ENCODE measurements at places on chromosomes 12 and 14.
A peak's percentile ranks its signal among the peaks of the same experiment; 100 is the strongest.

- no peak for DNase-seq
Measured at GRCh38 chr14:74732387-74732786, 19.4 kb downstream of the FCF1 start.

DNA sequence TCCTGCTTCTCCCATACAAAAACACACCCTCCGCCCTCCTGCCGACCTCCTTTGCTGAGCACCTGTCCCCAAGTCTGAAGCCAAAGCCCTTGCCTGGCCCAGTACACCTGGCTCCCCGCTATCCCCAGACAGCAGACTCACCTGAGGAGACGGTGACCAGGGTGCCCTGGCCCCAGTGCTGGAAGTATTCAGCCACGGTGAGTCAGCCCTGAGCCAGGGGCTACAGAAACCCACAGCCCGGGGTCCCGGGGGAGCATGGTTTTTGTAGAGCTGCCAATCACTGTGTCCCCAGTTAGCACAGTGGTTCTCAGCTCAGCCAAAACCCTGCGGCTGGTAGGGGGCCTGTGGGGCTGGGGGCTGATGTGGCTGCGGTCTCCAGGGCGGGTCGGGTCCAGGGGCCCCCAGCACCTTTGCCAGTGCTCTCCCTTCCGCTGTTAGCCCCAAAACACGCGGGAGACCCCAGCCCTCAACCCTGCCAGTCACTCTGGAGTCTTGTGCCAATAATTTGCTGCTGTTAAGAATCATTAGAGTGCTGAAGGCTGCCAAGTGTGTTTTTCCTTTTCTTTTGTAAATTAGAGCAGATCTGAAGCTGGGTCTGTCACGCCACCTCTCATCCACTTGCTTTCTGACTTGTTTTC is 339.0 kb downstream of the TMEM121 start:
- no peak for DNase-seq

DNA sequence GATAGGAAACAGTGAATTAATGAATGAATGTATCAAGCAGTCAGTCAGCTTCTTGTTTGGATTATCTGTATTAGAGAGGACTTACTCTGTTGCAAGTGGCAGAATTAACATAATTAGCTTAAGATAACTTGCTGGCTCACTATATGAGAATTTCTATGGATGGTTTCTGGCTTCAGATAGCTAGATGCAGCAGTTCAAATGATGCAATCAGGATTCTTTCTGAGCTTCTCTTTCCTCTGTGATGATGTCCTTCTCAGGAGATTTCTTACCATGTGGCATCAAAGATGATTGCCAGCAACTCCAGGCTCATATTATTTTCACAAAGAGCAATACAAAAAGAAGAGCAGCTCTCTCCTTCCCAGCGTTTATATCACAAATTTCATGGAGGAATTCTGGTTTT is 30.7 kb downstream of the FRMD6 start:
- peak; percentile 76 for DNase-seq

- DNase-seq = no peak
Measured at GRCh38 chr12:122659579-122659978, 43.6 kb downstream of the HCAR2 start.

DNA sequence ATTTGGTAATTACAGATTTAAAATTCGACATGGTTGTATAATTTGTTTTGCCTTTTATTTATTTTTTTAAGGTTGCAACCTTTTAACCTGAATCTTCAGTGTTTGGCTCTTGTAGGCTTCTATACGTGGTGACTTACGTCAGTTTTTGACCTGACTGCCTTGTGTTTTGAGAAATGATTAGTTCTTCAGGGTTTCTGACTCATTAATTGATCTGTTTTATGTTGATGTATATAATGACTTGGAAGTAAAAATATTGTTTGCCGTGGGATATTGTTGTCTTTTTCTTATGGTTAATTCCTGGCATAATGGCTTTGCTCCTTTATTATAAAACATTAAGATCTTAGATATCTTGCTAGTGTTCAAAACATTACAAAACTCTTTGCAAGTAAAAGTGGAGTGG is 2.5 kb downstream of the RASSF8 start:
- no peak for DNase-seq

- DNase-seq = no peak
Measured at GRCh38 chr14:67515386-67516079, 17.6 kb upstream of the PLEKHH1 start.

- DNase-seq = no peak
Measured at GRCh38 chr12:131046813-131047788, 93.4 kb downstream of the ADGRD1 start.

DNA sequence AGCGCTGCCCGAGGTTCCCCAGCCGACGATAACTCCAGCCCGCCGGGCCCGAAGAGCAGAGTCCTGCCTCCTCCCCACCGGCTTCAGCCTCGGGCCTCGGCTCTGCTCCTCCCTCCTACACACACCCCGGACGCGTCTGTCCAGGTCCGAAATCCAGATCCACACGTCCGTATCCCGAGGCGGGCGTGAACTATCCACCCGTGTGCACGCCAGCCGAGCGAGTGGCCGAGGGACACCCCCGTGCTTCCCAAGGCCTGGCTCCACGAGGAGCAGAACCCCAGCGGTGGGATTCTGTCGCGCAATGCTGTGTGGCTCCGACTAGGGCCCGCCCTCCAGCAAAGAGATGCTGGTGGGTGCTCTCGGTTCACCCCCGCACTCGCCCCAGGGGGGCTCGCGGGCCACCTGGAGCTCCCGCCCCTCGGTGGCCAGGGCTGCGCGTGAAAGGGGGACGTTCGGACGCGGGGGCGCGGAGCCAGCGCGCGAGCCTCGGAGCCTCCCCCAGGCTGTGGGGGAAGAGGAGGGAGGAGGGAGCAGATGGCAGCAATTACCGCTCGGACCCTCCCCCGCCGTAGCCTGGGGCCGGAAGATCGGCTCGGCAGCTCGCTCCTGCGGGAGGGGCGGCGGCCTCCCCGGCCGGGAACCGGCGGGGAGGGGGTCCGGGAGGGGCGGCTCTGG is 18.9 kb upstream of the ANKRD33 start:
- DNase-seq = no peak

DNA sequence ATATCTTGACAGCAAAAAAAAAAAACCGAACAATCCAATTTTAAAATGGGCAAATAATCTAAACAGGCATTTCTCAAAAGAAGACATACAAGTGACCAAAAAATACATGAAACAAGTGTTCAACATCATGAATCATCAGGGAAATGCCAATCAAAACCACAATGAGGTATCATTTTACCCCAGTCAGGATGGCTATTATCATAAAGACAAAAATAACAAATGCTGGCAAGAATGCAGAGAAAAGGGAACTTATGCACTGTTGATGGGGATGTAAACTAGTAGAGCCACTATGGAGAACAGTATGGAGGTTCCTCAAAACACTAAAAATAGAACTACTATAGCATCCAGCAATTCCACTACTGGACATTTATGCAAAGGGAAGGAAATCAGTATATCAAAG is 448.2 kb downstream of the RGS6 start:
- no peak for DNase-seq

DNA sequence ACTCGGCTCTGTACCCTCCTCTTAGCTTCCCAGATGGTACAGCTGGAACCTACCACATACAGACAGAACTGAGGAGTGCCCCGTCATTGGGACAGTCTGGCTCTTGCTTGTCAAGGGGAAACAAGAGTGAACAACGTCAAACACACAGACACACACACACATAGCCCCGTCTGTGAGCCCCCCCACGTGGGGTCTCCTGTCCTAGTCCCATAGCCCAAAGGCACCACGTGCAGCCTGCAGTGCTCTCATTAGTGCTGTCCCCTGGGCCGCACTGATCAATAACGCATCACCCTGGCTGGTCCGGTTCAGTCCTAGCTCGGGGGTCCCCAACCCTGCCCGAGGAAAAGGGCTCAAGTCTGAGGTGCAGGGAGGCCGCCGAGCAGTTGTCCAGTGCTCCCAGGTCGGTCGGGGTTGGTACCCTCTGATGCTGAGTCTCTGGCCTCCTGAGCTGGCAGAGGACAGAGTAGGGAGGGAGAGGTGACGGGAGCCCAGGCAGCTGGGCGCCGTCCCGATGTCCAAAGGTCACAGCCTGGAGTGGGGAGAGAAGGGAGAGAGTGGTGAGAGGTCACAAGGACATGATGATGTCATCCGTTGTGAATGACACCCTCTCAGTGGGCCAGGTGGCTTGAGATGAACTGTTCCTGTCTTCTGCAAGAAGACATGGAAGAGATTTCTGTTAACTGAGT is 105.4 kb upstream of the NOS1 start:
- DNase-seq = no peak

DNA sequence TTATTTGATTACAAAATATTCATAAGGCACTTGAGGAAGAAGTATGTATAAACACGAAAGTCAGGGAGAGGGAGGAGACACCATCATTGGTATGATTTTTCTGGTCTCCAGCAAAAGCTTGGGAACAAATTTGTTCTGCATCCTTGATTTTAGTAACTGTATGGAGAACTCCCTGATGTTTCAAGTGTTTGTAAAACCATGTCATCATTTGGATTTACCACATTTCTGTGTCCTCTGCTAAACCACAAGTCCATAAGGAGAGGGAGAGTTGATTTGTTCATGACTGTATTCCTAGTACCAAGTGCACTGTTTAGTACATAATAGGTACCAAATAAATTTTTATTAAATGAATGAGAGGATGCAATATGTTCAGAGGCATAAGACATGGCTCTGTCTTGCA is 181.1 kb downstream of the BTG1 start:
- peak; percentile 35 for DNase-seq

DNA sequence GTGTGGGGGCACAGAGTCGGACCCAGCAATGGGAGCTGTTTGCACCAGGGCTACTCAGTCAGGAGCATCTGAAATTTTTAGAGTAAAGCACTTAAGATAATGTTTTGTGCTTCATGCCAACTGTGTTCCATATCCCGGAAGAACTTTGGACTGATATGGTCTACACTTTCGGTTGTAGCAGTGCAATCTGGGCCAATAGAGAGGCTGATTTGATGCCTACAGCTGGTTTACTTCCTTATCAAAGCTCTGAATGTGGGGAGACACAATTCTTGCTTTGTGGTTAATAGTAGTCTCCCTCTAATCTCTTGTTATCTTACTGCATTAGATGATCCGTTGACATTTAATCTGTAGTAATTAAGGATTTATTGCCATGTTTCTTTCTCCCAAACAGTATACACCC is 7.8 kb upstream of the VDR start:
- no peak for DNase-seq

DNA sequence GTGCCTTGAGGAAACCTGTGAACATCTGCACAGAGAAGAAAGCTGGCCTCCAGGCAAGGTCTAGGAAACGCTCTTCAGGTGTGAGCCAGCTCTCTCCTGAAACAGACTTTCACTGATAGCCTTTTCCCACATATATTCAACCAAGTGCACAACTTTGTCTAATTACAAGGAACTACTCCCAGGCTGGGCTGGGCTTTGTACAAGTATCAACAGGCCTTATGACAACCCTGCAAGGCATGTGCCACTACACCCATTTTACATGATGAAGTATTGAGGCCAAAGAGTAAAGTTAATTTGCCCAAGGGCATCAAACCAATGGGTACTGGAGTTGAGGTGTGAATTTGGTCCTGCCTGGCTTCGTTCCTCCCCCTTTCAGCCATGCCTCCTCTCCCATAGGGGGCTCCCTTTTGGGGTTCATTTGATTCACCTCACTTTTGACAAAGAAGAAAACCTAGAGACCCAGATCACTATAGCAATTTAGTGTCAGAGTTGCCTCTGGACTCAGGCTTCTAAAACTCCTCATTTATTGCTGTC is 2.1 kb downstream of the CSRP2 start:
- DNase-seq = no peak
